ENCODE measurements at places on chromosomes 7 and 10.

DNA sequence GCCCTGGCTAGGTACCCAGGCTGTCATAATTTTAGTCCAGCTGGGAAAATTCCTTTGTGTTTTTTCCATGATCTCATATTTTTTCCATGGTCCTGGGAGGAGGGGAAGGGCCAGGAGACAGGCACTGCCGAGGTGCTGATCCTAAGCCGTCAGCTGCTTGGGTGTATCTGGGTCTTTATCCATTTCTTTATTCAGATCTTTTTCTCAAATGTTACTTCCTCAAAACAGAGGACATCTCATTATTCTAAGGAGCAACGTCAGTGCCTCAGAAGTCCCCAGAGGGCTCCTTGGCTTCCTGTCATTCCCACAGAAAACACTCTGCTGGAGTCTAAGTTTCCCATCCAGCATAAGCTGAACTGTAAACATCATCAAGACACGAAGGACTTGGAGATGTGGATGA is 2.8 kb upstream of the OR6V1 start:
- DNase-seq: no peak

DNA sequence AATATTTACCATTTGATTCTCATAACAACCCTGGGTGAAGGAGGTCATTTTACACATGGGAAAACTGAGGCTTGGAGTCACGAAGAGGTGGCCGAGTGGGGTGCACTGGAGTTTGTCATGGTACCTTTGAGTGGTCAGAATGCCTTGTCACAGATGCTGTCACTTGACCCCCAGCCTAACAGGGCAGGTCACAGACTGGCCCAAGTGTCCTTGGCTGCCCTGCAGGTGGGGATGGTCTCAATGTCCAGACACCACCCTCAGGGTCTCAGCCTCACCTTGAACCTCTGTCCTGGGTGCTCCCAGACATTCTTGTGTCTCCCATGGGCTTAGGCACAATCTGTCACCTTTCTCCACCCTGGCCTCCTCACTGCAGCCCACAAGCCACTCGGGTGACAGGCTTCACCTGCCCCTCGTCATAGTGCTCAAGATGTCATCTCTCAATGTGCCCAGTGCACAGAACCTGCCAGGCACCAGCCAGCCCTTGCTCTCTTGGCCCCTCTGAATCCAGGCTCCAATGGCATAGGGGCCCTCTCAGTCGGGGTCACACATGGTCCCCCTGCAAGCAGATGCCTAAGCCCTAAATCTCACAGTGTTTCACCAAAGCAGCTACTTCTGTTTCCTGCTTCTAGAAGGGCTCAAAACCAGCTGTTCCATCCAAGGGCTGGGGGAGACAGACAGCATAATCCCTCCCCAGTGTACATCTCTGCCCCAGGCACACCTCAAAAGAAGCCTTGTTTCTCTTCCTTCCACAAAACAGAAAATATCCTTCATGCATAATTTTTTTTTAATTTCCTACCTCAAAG is 76.8 kb upstream of the NANOS1 start:
- DNase-seq: no peak

- peak; percentile 14 for DNase-seq
Observed at GRCh38 chr10:75852851-75853484, 421.5 kb downstream of the LRMDA start.

- DNase-seq: no peak
Observed at GRCh38 chr7:95229301-95229700, 95.0 kb downstream of the PON1 start.

DNA sequence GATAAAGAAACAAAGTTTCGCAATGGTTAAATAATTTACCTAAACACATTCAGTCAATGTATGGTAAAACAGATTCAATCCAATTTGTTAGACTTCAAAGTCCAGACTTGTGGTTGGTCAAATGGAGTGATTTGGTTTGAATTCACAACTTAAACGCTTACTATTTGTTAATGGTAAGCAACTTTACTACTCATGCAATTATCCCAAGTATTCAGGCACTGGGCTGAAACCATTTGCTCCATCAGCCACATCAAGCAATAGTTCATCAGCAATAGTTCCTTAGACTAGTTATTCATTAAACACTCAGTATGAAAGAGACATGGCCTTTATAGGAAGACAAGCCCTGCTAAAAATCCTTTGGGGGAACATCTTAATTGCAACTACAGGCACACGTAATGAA is 253.0 kb downstream of the AGMO start:
- no peak for DNase-seq

DNA sequence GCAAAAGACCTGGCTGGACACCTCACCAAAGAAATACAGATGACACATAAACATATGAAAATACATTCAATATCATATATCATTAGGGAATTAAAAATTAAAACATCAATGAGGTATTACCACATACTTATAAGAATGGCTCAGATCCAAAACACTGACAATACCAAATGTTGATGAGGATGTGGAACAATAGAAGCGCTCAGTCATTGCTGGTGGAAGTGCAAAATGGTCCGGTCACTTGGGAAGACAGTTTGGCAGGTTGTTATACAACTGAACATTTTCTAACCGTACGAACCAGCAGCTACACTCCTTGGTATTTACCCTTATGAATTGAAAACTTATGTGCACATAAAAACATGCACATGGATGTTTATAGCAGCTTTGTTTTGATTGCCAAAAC is 38.5 kb downstream of the ZMYND11 start:
- no peak for DNase-seq

GRCh38 chr10:84230359-84230758 is 5.0 kb upstream of the LRIT2 start:
- DNase-seq: no peak

- no peak for DNase-seq
Observed at GRCh38 chr7:150379441-150380379, 580 bp downstream of the ZNF775 start.

- no peak for DNase-seq
Observed at GRCh38 chr7:156196649-156197048, 384.4 kb upstream of the SHH start.

DNA sequence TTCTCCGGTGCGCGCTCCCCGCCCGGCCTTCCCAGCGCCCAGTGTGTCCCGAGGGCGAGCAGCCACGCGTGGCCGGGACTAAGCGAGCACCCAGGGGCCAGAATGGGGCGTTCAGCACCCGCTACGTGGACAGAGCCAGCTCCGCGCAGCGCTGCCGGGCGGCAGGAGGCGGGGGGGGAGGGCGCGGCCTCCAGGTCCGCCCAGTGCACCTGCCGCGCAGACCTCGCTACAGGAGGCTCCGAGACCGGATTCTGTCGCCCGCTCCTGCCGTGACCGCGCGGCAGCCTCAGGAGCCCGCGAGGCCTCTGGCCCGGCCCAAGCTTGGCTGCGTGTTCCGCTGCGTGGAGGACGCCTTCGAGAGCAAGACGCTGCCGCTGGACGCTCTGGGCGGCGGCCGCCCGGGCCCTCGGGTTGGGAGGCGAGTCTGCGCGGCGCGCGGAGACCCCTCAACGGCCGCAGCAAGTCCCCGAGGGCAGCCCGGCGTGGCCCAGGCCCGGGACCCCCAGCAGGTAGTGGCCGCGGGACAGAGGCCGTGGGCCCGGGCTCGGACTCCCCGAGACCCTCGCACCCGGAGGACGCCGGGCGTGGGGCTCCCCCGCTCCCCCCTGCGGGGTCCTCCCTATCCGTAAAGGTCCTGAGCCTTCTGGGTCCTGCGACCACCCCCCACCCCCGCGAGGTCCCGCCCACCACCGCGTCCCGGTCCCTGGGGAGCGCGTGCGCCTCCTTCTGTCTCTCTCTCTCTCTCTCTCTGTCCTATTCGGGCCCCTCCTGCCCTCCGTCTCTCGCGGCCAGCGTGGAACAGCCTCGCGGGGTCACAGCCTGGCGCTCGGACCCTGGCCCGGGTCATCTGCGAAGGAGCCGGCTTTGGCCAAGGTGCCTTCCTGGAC is 904 bp upstream of the DPYSL4 start:
- no peak for DNase-seq

DNA sequence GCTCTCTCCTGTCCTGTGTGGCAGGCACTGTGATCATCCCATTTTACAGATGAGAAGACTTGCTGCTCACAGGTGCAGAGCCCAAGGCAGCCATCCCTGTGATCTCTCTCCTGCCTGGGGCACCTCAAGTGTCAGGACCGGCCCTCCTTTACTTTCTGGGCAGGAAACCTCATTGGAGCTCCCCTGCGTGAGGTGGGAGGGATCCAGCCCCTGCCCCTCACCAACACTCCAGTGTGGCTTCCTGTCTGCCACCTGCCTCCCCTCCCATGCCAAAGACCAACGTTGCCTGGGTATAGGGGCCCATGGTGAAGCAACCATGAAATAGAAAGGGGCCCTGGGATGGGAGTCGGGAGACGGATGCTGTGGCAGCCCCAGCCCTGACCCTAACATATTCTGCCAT is 91.2 kb upstream of the MYL10 start:
- no peak for DNase-seq

- no peak for DNase-seq
Observed at GRCh38 chr7:77867537-77867865, 68.9 kb downstream of the PHTF2 start.

DNA sequence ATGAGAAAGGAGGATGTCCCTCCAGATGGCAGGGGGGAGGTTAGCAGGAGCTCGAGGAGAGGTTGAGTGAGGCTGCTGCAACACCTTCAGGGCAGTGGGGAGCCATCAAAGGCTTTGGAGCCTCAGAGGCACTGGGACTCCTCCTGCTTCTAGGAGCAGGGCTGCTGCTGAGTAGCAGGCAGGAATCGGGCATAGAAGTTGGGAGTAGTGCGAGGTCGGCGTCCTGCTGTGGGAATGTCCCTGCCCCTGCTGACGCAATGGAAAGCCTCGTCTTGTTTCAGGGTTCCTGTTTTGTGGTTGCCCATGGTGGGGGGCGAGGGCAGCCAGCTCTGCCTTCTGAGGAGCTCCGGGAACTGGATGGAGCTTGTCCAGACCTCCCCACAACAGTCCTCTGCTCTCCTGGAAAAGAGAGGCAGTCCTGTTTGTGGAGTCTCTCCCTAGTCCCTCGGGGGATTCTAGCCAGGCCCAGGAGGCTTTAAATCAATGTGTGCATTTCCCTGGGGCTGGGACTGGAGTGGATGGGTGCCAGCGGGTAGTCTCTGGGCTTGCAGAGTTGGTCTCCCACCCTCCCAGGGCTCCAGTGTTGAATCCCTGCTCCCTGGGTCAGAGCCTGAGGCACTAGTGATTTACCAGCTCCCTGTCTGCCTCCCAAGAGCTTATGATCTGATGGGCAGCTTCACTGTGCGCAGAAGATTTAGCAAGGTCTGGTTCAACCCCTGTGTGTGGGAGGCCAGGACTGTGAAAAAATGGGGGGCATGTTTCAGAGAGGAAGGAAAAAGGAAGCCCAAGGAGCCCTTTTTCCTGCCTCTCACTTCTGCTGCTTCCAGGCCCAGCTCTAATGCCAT is 98.7 kb upstream of the PPIF start:
- no peak for DNase-seq

DNA sequence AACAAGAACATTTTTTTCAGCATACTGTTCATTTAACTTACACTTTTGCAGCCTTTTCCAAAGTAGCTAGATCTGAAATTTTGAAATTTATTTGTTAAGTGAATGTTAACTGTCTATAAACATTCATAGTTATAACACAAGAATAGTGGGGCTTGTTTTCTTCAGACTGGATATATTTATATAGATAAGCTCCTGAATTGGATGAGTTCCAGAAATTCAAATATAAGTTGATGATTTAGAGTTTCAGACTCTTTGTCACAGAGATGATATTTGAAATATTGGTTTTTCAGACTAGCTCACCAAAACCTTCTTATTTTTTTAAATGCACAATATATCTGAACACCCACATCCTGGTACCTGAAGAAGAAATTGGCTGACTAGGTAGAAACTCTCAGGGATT is 44.0 kb downstream of the ZNRF2 start:
- DNase-seq: no peak

DNA sequence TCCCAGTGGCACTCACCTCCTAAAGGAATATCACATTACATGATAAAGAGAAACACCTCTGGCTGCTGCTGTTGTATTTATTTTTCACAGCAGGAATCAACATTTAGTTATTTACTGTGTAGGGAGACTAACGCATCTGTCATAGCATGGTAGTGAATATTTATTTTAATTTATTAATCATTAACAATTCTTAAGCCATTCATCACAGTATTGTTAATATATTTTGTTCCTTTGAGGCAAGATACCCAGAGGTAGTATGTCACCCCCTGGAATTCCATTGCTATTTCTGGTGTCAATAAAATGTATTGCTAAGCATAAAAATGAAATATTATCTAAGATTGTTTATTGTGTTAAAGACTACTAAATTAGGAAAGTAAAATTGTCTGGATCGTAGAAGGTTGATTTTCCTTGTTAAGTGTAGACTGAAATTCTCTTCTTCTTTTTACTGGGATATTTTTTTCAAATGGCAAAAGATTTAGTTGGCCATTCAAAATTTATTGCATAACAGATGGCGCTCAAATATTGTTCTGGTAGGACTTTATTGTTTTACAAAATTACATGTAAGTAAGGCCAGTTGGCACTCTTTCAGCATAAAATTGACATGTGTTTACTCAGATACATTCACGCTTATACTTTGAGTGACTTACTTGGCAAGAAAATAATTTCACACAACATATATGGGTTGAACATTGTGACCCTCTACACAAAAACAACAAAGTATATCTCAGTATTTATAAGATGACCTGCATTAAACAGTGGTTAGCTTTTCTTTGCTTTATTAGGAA is 1358.7 kb upstream of the SORCS1 start:
- DNase-seq: no peak

All from HuH-7 (cell line).